ENCODE measurements at places on chromosomes 6 and 20. TPM values are rescaled to one million over a fixed set of nuclear protein-coding genes. Genes with fewer than 3 reads are reported as not detected.

GRCh38 chr20:63598479-63599395 is 24.7 kb upstream of the HELZ2 start:
- DNase-seq, result no peak

The REM1 gene
- not detected for total RNA-seq

DNA sequence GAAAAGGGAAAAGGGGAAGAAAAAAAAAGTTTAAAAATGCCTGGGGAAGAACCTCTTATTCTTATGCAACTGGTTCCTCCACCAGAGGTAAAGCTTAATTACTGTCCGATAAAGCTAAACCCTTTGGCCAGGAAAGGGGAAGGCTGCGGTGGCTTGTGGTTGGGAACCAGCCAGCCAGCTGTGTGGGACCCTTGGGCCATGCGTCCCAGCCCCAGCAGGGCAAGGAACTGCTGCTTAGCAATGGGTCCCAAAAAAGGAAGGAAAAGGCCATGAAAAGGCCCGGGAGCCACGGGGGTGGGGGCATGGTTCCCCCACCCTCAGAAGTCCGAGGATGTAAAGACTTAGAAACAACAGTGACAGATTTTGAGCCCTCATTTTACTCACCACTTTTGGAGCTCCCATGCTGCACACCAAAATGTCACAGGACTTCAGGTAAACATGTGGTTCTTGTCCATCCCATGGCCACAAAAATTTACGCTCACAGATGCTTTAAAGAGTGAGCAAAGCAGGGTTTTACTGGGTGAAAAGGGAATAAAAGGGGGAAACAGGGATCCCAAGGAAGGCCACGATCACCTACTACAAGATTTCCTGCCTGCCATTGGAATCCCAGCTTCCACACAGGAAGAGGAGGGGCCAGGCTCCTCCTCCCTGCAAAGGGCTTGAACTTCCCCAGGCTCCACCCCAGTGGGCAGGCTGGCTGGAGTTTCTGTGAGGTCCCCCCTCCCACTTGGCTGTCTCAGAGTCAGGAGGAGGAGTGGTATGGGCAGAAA is 1234.7 kb upstream of the GJE1 start:
- DNase-seq, result no peak

DNA sequence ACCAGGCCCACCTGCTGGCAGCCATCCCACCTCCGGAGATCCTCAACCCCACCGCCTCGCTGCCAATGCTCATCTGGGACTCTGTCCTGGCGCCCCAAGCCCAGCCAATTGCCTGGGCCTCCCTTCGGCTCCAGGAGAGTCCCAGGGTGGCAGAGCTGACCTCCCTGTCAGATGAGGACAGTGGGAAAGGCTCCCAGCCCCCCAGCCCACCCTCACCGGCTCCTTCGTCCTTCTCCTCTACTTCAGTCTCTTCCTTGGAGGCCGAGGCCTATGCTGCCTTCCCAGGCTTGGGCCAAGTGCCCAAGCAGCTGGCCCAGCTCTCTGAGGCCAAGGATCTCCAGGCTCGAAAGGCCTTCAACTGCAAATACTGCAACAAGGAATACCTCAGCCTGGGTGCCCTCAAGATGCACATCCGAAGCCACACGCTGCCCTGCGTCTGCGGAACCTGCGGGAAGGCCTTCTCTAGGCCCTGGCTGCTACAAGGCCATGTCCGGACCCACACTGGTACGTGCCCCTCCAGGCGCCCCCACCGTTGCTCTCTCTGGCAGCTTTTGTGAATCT is 1.1 kb downstream of the SNAI1 start:
- peak; percentile 66 for DNase-seq

GRCh38 chr20:2657241-2657640 is 4.8 kb downstream of the NOP56 start:
- DNase-seq, result no peak

The CD40 gene
- 0.45 TPM for total RNA-seq

The RAD21L1 gene
- total RNA-seq, result not detected

The GPLD1 gene
- 0.27 TPM for total RNA-seq

All from fibroblast of the aortic adventitia (primary cell).